ENCODE measurements at places on chromosomes 13 and 19. TPM values are rescaled to one million over a fixed set of nuclear protein-coding genes. Genes with fewer than 3 reads are reported as not detected.

The BRD4 gene
- total RNA-seq = 107 TPM

The CNOT3 gene
- total RNA-seq = 38.1 TPM

The SLC10A2 gene
- total RNA-seq = 0.19 TPM

The ZNF492 gene
- 0.25 TPM for total RNA-seq

The STRN4 gene
- total RNA-seq = 74.9 TPM

The CLDND2 gene
- total RNA-seq = 1.1 TPM

The DCLK1 gene
- 8.3 TPM for total RNA-seq

The ZNF225 gene
- total RNA-seq = 6.7 TPM

The KLK3 gene
- total RNA-seq = not detected

The ZNF581 gene
- 23.6 TPM for total RNA-seq

The ATP1A3 gene
- not detected for total RNA-seq

The TMEM255B gene
- 29.3 TPM for total RNA-seq

DNA sequence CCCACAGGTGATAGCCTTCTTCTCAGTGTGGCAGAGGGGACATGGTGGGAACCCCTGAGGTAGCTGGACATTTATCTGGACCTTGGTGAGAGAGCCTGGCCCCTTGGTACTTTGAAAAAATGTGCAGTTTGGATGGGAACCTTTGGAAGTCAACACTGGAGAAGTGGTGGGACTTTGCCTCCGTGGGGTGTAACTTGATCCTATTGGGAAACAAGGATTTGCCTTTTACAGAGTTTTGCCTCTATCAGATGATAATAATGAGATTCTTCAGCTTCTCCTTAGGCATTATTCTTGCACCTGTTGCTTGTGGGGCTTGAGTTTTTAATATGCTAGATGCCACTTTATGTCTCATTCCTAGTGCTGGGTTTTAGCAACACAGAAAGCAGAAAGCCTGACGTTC is 99.0 kb downstream of the ERCC5 start:
- H3K4me3 ChIP-seq = no peak overlapping the region
- H3K36me3 ChIP-seq = no peaks in the 10 kb centered on the region
- no peak for DNase-seq
- no peaks in the 10 kb centered on the region for H3K27me3 ChIP-seq
- no peaks in the 10 kb centered on the region for H3K4me1 ChIP-seq

DNA sequence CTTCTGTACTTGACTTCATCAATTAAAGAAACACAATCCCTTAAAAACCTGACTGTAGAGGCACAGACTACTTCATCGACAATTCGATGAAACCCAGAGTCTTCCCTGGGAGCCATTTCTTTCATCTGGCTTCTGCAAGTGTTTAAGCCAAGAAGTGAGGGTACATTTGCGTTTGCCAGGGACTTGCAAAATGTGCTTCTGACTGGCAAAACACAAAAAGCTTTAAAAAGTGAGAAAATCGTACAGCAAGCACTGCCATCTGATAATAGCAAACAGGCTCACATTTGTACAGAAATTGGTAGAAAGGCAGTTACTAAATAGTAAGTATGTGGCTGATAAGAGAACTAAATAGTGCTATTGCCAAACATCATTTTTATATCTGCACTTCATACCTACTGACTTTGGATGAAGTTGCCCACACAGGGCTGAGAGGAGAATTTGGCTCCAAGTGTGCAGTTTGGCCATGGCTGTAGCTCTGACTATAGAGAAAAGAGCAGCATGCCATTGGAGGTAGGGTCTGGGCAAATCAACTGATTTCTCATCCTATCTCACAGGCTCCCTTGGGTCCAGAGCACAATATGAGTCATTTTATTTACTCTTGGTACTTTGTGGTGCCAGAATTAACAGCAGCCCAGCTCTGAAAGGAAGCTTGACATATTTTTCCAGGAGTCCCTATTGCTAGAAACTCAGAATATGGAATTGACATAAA is 358.1 kb downstream of the OXGR1 start:
- no peaks in the 10 kb centered on the region for H3K36me3 ChIP-seq
- no peaks in the 10 kb centered on the region for H3K27me3 ChIP-seq
- H3K27ac ChIP-seq = no peak overlapping the region
- no peaks in the 10 kb centered on the region for H3K4me1 ChIP-seq
- no peak for DNase-seq

DNA sequence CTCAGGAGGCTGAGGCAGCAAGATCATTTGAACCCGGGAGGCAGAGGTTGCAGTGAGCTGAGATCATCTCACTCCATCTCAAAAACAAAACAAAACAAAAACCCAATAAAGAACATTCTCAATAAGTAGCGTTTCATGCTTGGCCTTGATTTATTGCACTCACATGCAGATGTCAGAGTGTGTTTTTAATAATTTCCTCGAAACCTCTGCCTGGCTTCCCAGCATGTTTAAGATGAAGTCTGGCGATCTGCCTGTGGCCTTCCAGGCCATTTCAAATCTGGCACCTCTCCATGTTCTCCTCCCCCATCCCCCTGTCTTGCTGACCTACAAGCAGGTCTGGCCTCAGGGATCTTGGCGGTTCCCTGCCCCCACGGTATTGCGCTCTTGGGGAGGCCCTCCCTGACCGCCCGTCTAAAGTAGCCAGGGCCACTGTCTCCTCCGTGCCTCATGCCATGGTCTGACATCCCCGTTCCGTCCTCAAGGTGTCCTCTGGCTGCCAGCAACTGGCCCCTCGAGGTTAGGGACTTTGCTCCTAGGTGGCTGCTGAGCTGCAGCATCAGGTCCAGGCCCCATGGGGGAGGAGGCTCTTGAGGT is 1.6 kb downstream of the WDR88 start:
- H3K36me3 ChIP-seq = peaks cover 3% of the 10 kb centered on the region
- H3K27ac ChIP-seq = no peak overlapping the region
- H3K27me3 ChIP-seq = no peaks in the 10 kb centered on the region
- no peaks in the 10 kb centered on the region for H3K4me1 ChIP-seq
- DNase-seq = peak; percentile 45
- no peak overlapping the region for H3K4me3 ChIP-seq

DNA sequence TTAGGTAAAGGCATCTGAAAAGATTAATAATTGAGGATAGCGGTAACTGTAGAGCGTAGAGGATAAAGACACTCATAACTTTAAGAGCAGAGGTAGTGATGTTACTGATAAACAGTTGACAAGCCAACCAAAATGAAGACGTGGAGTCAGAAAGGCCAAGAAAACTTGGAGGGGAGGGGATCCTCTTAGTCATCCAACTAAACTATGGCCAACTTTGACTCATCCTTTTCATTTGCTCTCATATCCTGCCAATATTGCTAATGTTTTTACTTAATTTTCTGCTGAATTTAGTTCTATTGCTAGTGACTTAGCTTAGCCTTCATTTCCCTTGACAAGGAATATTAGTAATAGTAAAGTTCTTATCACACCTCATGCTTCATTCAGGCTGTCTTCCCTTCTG is 13.4 kb downstream of the ITGBL1 start:
- H3K4me1 ChIP-seq = no peaks in the 10 kb centered on the region
- no peak overlapping the region for H3K27ac ChIP-seq
- no peak overlapping the region for H3K4me3 ChIP-seq
- DNase-seq = no peak
- H3K27me3 ChIP-seq = no peaks in the 10 kb centered on the region
- H3K36me3 ChIP-seq = no peaks in the 10 kb centered on the region

DNA sequence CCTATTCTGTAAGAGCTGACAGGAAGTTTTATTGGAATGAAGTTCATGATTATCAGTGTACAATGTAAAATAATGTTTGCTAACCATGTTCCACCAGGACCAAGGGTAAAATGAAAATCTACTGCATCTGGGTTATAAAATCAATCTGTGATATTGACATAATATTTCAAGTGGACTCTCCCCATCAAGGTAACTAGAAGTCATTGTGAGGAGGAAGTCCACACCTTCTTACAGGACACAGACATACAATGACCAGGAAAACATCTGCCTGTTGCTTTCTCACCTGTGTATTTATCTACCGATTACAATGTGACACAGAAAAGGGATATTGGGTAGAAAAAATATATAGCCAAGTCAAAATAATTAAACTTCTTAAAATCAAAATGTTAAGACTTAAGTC is 140.7 kb upstream of the RFC3 start:
- no peaks in the 10 kb centered on the region for H3K36me3 ChIP-seq
- H3K27me3 ChIP-seq = no peaks in the 10 kb centered on the region
- no peak overlapping the region for H3K27ac ChIP-seq
- no peak for DNase-seq

DNA sequence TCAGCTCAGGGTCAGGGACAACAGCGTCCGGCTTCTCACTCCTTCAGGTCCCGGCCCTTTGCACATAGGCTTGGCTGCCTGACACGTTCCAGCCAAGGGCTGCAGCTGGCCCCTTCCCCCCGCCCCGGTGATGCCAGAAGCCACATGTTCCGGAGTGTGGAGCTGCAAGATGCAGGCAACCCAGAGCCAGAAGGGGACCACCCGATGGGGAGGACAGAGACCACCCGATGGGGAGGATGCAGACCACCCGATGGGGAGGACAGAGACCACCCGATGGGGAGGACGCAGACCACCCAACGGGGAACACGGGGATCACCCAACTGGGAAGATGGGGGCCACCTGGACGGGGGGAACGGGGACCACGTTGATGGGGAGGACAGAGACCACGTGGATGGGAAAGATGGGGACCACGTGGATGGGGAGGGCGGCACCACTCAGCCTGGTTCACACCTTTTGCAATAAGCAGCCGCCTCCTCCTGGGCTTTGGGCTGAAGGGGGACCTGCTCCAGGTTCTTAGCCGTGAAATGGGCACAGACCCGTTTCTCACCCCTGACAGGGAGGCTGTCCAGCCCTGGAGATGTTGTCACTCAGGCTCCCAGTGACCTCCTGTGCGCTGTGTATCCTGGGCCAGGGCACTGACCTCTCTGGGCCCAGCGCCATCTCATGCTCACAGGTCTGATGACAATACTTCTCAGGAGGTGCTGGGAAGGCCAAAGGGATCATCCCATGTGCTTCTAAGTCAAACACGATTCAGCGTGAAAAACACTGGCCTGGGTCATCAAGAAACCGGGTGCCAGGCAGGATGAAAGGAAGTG is 34.5 kb downstream of the C13orf46 start:
- no peak overlapping the region for H3K27ac ChIP-seq
- no peak overlapping the region for H3K4me3 ChIP-seq
- H3K27me3 ChIP-seq = no peaks in the 10 kb centered on the region
- DNase-seq = no peak
- H3K4me1 ChIP-seq = no peaks in the 10 kb centered on the region

- H3K36me3 ChIP-seq = no peaks in the 10 kb centered on the region
- no peaks in the 10 kb centered on the region for H3K4me1 ChIP-seq
- peak; percentile 25 for DNase-seq
Observed at GRCh38 chr13:41402691-41403511, 54.4 kb upstream of the RGCC start.

GRCh38 chr19:32869966-32870573 is 503 bp upstream of the SLC7A9 start:
- peak overlapping the region; percentile 37 for H3K4me3 ChIP-seq
- H3K27ac ChIP-seq = peak overlapping the region; percentile 78
- no peaks in the 10 kb centered on the region for H3K4me1 ChIP-seq
- no peaks in the 10 kb centered on the region for H3K36me3 ChIP-seq

DNA sequence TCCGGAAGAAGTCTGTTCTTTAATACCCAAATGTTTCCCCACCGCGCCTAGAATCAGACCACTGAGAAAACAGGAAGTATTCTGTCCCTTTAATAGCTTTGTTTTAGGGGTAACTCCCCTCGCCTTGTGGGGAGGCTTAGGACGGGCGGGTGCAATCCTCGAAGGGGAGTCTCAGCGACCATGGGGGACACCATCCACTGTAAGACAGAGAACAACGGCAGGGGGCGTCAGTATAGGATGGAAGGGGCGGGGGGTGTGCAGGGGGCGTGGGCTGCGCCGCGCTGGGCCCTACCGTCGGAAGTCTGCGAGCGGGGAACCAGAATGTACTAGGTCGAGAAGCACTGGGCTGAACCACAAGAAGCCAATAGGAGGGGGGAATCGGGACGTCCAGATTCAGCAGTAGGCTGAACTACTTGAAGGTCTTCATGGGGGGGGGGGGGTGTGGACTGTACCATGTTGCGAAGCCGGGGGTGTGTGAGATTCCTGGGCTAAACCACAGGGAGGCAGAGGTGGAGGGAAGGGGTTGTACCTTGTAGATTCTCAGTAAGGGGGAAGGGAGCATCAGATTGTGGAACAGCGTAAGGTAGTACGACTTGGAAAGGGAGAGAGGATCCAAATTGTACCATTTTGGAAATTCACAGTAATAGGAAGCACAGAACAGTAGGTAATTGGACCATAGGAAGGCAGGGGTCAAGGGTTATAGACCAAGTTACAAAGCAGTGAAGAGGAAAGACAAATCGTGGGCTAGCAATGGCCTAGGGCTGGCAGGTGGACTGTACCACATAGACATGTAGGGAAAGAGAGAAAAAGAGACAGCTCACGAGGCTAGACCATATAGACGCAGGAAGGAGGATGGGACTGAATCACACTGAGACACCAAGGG is 1.0 kb upstream of the DBP start:
- H3K4me1 ChIP-seq = peaks cover 26% of the 10 kb centered on the region
- no peaks in the 10 kb centered on the region for H3K27me3 ChIP-seq
- peak overlapping the region; percentile 93 for H3K4me3 ChIP-seq
- DNase-seq = peak; percentile 98
- peak overlapping the region; percentile 99 for H3K27ac ChIP-seq

DNA sequence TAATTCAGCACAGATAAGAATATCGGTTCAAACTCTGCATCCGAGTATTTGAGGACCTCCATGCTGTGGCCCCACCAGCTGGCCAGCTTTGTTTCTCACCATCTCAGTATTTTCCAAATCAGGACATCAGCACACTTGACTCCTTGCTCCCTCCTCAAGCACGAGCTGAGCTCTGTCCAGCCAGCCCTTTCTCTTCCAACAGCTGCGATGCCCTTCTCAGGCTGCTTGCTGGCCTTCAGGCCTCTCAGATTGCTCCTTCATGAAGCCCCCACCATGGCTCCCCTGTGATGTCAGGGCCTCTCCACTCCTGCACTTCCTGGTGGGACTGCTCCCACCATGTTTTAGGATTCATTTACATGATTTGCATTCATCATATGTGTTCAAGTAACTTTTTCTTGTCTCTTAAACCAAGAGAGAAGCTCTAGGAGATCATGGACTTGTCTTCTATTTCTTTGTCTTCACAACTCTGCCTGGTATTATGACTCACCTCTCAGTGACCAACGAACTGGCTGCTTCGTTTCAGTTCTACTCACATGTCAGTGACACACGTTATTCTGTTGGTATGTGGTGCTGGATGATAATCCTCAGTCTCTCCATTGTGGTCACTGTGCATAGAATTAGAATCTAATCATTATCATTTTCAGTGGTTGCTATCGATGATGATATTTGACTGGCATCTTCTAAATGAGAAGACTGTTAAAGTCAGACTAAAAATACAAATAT is 471.7 kb downstream of the EFNB2 start:
- H3K36me3 ChIP-seq = no peaks in the 10 kb centered on the region
- no peaks in the 10 kb centered on the region for H3K4me1 ChIP-seq
- H3K27me3 ChIP-seq = no peaks in the 10 kb centered on the region
- H3K4me3 ChIP-seq = no peak overlapping the region
- DNase-seq = no peak

DNA sequence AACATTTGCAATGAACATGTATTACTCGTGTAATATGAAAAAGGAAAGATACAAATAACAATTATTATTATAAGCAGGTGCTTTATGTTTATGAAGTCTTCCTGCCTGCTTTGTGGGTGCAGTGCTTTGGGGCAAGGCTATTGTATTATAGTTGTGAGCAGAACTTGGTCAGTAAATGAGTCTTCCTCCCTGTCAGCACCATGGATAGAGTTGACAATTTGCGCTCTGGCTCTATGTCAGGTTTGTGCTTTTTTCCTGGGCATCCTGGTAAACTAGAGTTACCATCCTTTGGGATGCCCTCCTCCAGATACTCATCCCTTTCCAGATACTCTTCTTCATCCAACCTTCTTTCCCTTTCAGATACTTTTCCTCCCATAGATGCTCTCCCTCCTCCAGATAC is 19.6 kb downstream of the ERICH6B start:
- H3K36me3 ChIP-seq = no peaks in the 10 kb centered on the region
- H3K4me1 ChIP-seq = no peaks in the 10 kb centered on the region
- DNase-seq = no peak
- no peaks in the 10 kb centered on the region for H3K27me3 ChIP-seq
- no peak overlapping the region for H3K27ac ChIP-seq
